GM04503 (cell line): ENCODE measurements at places on chromosomes 1 and 21.

- no peak for DNase-seq
Measured at GRCh38 chr1:57311006-57311405, 112.9 kb downstream of the DAB1 start.

GRCh38 chr1:66296370-66296769, 237.6 kb upstream of the SGIP1 start:
- no peak for DNase-seq

DNA sequence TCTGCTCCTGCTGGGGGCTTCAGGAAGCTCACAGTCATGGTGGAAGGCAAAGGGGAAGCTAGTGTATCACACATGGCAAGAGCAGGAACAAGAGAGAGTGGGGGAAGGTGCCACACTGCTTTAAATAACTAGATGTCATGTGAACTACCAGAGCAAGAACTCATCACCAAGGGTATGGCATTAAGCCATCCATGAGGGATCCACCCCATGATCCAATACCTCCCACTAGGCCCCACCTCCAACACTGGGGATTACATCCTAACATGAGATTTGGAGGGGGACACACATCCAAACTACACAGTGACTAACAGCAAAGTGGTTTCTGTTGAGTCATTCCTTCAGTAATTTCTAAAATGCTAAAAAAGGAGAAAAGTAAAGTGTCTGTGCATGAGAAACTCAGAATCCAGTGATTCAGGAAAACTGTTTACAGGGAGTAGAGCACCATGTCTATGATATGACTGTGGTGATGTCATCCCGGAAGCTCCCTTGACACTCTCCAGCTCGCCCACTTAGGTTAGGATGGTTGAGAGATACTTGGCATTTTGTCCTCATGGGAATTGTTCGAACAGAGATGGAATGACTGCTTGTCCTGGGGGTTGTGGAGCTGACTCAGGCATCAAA, 50.3 kb downstream of the CHD1L start:
- peak; percentile 94 for DNase-seq

DNA sequence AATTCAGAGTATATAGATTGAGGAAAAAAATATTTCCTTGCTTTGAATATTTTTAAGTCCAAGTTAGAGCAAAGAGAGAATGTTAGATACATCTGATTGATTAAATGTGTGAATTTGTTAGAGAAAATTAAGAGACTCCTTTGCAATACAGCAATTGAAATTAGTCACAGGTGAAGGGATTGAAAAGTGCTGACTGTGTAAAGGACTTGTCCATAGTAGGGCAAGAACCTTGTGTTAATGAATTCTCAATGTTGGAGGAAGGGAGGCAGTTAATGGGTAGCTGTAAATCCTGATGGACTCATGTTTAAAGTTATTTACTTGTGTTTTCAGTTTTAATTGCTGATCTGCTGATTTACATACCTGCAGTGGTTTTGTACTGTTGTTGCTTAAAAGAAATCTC, 38.6 kb downstream of the ALG6 start:
- DNase-seq = no peak

GRCh38 chr1:226553924-226554282, 5.3 kb downstream of the STUM start:
- DNase-seq = no peak

DNA sequence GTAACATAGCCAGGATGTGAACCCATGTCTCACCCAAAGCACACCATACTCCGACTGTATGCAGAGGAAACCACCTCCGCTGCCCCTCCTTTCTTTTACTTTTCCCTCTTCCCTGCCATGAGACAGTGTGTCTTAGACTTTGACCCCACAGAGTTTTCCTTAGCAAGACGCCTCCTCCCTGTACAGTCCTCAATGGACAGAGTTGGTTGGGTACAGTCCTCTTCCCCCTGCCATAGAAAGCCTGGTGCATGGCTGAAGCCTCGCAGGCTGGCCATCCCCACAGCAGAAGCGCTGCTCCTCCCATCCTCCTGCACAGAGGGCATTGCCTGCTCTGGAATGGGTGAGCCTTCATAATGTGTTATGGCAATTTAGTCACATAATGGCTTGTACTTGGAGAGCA, 127.9 kb downstream of the PLPP3 start:
- no peak for DNase-seq

GRCh38 chr1:4060850-4061249, 160.8 kb upstream of the C1orf174 start:
- DNase-seq = no peak

- DNase-seq = no peak
Measured at GRCh38 chr1:87348341-87349019, 19.8 kb downstream of the LMO4 start.

DNA sequence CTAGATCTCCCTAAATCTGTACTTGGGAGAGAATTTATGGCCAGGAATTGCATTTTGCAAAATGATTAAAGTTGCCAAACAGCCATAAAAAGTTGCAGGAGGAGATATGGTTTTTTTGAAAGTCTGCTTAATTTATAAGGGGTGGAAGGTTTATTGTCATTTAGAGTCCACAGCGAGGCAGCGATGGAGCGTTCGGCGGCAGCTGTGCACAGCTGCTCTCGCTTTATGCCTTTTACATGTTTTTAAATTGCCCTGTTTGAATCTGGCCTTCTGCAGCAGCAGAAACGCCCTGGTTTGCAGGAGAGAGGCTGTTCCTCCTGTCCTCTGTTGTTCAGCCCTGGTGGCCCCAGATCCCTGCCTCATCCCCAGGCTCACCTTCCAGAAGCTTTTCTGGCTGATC, 144.9 kb upstream of the POU3F1 start:
- no peak for DNase-seq
